ENCODE measurements at places on chromosomes 16 and 17.

DNA sequence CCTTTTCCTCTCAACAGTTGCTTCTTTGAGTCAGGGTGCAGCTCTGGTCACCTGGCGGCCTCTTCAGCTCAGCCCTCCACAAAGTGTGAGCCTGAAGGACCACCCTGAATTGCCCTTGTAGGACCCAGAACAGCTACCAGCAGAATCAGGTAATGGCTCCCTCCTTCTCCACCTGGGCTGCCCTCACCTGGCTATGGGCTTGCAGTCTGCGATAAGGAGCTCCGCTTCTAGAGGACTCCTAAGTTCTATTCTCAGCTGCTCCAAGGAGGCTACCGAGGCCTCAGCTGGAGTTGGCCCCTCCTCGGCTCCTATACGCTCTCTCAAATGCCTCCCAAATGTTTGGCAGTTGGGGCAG, 13.4 kb downstream of the SMIM5 start:
- DNase-seq: no peak

DNA sequence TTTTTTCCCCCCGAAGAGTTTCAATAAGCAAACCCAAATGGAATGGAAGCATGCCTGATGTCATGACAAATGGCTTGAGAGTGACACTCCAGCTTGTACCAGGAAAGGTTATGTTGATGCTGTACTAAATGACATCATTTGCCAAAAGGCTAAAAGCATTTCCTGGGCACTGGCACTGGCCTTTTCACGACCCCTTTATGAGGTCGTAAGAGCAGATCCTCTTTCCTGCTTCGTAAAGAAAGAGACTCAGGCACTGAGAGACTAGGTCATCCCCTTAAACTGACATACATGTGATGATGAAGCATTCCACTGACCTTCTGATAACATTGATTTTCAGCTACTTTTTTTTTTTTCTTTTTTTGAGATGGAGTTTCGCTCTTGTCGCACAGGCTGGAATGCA, 30.5 kb downstream of the CEP295NL start:
- no peak for DNase-seq

DNA sequence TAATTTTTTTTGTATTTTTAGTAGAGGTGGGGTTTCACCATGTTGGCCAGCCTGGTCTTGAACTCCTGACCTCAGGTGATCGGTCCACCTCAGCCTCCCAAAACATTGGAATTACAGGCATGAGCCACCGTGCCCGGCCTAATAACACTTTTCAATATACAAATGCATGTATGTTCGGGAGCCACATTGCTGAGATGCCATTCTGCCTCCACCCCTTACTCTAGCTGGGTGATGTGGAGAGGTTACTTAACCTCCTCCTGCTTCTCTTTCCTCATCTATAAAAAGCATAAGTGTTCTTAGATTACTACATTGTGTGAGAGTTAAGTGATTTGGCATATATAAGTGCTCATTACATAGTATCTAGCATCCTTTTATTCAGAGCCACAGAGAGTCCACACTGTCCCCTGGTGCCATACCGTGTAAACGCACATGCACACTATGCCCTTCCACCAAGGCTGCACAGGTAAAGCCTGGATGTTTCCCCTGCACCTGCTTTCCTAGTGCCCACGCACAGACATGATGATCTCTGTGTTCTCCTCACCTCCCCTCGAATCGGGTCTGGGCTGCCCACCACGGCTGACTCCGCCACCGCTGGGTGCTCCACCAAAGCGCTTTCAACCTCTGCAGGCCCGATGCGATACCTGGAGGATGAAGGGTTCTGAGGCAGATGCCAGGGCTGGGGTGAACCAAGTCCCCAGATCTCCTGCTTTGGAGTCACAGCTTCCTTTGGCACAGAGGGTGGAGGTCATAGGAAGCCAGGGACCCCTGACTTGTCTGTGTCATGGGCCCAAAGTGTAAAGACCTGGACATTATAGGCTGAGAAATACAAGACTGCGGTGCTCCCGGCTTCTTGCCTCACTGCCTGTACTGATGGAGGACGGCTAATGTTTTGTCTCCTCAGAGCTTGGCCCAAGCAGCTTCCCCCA, 49.0 kb upstream of the ACSM2B start:
- no peak for DNase-seq

- peak; percentile 46 for DNase-seq
Measured at GRCh38 chr16:610513-611381, 20.0 kb upstream of the WFIKKN1 start.

GRCh38 chr17:37742116-37742761, 2.6 kb downstream of the HNF1B start:
- no peak for DNase-seq

DNA sequence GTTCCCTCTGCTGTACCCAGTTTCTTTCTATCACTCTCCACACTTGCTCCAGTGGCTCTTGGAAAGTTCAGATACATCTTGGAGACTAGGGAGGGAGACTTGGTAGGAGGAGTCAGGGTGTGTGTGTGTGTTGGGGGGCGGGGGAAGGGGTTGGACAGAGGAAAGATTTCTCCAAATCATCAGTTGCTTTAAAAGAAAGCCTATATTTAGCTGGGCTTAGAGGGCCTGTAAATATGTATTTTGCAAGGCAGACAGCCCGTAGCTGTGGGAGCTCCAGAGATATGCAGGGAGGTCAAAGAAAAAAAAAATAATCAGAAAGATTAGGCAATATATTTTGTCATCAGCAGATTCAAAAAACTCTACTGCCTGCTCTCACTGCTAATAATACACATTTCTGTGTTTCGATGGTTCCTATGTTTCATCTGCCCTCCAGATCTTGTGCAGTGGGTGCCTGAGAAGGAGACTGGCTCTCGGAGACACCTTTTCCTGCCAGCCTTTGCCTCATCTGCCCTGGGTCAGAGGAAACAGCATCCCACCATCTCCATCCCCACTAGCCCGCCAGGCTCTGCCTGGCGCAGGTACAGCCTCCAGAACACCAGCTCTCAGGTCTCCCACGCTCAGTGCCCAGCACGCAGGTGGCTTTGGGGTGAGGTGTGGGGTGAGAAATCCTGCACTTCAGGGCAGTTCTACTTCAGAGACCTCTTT, 4.8 kb upstream of the PPP1R9B start:
- DNase-seq: no peak

GRCh38 chr17:14746822-14747602, 446.1 kb downstream of the HS3ST3B1 start:
- DNase-seq: no peak

DNA sequence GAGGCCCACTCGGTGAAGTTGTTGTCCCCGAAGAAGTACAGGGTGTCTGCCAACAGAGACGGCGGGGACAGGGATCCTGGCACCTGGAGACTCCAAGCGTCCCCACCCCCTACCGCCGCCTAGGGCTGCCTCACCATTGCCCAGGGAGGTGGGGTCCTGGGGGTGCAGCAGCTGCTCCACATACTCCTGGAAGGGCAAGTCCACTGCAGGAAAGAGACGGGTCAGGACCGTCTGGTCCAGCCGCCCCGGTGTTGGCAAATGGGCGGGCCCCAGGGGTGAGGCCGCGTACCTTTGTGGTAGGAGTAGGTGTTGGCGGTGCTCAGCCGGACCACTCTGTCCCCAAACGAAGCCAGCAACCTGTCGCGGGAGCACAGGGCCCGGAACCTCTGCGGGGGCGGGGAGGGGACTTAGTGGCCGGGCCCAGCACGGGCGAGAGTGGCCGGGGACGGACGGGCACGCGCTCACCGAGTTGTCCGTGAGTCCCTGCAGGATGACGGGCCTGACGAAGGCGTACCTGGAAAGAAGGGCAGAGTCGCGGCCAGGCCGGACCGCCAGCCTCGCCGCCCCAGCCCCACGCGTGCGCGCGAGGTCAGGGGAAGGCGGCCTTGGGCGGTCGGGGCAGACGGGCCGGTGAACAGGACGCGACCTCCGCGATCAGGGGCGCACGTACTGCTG, 601 bp downstream of the JMJD8 start:
- no peak for DNase-seq

GRCh38 chr16:82732461-82732860, 105.7 kb downstream of the CDH13 start:
- no peak for DNase-seq

DNA sequence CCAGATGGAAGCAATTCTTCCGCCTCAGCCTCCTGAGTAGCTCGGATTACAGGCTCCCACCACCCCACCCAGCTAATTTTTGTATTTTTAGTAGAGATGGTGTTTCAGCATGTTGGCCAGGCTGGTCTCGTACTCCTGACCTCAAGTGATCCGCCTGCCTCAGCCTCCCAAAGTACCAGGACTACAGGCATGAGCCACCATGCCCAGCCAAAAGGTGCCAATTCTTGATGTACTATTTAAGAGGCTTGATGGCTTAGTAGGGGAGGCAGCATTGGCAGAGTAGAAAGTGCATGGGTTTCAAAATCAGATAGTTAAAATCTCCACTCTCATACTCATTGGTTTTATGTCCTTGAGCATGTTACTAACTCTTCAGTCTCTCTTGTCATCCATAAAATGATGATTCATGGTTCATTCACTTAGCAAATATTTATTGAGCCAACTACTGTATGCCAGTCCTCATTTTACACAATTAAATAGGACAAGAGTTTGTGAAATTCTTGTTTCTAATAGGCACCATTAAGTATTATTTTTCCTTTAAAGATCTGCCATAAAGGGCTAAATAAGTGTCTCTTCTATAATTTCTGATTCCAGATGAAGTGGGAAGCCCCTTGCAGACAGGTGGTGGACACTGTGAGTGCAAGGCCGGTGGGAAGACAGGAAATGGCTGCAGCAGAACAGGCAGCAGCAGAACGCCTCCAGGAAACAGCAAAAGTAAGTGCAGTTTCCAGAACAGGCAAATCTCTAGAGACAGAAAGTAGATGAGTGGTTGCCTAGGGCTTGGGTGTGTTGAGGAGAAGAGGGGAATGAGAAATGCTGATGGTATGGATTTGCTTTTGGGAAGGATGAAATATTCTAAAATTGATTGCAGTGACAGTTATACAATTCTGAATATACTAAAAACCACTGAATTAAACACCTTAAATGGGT, 8.2 kb upstream of the RPL27 start:
- no peak for DNase-seq

GRCh38 chr16:85431431-85432124, 181.5 kb upstream of the GSE1 start:
- no peak for DNase-seq

DNA sequence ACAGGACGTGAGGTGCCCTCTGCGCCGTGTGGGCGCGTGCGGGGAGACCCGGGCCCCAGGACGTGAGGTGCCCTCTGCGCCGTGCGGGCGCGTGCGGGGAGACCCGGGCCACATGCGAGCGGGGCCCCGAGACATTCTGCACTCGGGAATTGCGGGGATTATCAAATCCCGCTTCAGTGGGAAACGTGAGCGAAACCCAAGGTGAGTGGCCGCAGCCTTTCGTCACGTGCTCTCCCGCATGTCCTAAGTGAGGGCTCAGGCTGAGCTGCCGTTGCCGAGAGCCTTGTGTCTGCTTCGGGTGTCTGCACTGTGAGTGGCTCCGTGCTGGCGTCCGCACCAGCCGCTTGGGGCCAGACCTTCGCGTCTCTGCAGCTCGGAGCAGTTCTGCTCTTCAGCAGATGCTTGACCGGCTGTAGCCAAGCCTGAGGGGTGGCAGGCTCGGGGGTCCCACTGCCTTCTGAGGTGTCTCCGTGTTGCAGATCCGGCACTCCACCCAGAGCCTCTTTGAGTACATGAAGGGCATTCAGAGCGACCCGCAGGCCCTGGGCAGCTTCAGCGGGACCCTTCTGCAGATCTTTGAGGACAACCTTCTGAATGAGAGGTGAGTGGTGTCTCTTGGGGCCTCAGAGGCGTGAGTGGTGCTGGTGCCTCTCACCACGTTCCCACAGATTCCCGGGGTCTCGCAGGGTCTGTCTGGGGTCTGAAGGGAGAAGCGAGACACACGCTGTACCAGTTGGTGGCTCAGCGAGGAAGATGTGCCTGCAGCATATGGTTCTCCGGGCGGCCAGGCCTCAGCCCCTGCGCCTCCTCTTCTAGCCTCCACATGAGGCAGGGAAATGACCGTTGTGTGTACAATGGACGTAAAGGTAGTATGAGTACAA, 90.5 kb upstream of the ZNF750 start:
- DNase-seq: no peak

DNA sequence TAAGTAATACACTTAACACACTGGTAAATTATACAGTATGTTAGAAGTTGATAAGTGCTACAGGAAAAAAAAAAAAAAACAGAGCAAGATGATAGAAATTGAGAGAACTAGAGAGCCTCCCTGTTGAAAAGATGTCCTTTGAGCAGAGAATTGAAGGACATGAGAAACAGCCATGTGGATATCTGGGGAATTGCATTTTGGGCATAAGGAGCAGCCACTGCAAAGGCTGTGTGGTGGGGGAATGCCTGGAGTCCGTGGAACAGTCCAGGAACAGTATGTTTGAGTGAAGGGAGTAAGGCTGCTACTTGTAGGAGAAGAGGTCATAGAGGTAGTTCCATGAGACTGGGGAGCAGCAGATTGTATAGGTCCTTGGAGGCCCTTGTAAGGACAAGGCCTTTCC, 178.4 kb downstream of the FTO start:
- no peak for DNase-seq

GRCh38 chr17:51050291-51051033, 70.2 kb downstream of the SPAG9 start:
- no peak for DNase-seq

GRCh38 chr17:81015136-81015535, 19.8 kb upstream of the BAIAP2 start:
- no peak for DNase-seq

DNA sequence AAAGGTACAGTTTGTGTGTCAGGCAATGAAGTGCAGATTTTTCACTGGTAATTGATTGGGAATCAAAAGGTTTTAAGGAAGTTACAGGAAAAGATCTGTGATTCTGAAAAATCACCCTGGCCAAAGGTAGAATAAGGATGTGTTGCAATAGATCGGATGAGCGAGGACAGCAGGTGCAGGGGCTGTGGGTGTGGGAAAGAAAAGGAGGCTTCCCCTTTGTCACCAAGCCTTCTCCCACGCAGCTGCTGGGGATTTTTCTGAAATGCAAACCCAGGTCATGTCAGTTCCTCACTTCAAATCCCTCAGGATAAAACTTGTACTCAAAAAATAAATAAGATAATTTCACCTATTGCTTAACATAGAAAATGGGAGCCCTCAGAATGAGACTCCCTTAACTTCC, 47.9 kb upstream of the ARHGAP17 start:
- no peak for DNase-seq

GRCh38 chr17:15981646-15982580, 17.6 kb downstream of the ZSWIM7 start:
- no peak for DNase-seq

DNA sequence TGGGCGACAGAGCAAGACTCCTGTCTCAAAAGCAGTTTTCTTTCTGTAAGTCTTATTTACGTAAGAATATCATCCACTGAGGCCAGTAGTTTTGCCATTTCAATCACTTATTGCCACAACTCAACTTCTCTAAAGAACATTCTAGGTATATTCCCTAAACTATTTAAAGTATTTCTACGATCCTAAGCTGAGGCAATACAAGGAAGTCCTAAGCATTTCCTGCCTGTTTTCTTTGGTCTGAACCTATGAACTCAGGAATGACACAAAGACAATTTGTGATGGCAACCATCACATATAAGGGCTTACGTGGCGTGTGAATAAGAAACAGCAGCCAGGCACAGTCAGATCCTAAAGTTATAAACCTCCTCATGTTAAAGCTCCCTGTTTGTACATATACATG, 14.2 kb downstream of the USP36 start:
- DNase-seq: no peak

GRCh38 chr16:16138034-16138635, 85.2 kb downstream of the ABCC6 start:
- DNase-seq: no peak

GRCh38 chr17:50363217-50364060, 9.5 kb downstream of the MRPL27 start:
- DNase-seq: no peak
